ENCODE measurements at places on chromosomes 5 and 9. TPM values are rescaled to one million over a fixed set of nuclear protein-coding genes. Genes with fewer than 3 reads are reported as not detected.

DNA sequence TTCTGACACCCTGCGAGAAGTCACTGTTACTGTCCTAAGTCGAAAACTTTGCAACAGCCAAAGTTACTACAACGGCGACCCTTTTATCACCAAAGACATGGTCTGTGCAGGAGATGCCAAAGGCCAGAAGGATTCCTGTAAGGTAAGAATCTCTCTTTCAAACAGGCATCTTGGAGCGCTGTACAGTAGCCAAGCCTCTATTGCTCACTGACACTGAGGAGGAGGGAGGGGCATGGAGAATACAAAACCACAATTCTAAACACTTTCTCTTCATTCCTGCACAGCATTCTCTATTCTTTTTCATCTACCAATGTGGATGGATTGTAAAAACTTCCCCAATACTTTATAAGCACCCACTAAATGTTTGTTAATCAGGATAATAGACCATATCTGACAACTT lies 7.4 kb downstream of the GZMK start:
- no peak for DNase-seq

DNA sequence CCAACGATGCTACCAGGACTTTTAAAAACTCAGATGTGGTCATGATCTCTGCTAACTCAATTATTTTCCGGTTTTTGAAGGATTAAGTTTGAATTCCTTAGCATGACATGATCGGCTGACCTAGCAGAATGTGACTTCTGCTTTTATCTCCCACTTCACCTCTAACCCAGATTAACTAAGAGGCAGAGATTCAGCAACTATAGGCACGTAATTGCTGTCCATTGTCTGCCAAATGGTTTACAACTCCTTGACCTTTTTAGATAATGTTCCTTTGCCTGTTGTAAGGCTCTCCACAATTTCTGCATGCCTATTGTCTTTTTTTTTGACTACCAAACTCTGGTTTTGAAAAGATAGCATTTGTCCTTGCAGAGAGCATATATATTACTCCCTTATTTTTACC lies 268.2 kb downstream of the BRINP1 start:
- DNase-seq: no peak

HSPB3 gene
- total RNA-seq: not detected

- DNase-seq: no peak
Observed at GRCh38 chr9:136379891-136380290, 6.4 kb upstream of the CARD9 start.

DNA sequence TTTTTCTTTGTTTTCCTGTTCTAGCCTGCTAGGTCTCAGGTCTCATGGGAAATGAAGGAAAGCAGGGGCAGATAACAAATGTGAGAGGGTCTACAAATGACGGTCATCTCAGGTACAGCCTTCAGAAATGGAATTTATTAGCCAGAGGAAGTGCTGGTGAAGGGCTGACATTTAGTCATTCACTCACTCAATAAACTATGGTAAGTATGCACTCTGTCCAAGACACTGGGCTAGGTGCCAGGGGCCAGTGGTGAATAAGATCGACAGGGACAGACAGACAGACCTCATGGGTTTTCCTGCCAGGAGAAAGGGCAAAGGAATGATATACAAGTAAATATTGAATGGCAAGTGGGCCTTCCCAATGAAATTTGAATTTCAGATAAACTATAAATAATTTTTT lies 6.3 kb downstream of the PDE6A start:
- no peak for DNase-seq
